ENCODE measurements at places on chromosomes 5 and 9.

- DNase-seq = no peak
These were observed 53.5 kb downstream of the COL5A1 start for GRCh38 chr9:134695144-134695543.

- no peak for DNase-seq
These were observed 199.3 kb upstream of the ACTBL2 start for GRCh38 chr5:57681942-57682341.

DNA sequence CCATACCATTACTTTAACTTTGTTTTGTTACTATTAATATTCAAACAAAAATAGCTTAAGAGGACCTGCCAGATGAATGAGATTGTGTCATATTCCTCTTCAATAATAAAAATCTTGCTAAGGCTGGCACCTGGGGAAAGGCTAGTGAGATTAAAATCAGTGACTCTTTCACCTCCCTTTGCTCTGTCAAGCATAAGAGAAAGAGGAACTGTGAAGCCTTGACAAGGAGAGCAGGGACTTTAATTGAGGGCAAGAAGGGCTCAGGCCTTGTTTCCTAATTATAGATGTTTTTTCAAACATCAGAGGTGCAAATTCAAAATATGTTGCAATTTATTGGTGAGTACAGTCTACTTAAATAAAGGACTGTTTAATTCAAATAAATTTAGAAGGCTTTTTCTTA, 91.7 kb downstream of the SPATA31D1 start:
- no peak for DNase-seq

DNA sequence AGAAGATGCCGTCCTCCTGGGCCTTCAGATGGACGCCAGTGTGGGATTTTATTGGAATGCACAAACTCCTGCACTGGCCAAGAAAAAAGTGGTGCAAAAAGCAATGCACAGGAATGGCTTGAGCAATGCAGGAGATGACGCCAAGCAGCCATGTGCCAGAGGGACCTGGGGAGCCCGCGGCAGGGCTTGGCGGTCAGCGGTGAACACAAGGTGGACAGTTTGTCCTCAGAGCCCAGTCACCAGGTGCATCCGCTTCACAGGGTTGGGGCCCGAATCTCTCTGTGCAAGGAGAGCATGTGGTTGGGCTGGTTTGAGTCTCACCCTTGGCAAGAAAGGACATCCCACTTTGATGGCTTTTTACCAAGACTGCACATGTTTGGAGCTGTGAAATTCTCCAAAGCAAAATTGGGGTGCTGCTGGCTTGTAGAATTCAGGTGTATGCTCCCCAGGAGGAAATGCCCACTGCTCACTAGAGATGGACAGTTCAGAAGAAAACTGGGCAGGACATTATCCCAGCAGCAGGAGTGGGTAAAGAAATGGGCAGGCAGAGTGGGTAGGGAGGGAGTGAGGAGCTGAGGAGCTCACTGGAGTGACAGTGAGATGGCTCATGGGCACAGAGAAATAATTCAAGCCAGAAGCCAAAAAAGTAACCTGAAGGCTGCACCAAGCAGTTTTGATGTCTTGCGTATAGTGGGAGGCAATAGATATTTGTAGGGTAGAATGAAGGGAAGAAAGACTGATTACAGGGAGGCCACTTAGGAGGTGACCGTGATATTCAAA, 463.9 kb downstream of the MTRR start:
- DNase-seq = no peak

DNA sequence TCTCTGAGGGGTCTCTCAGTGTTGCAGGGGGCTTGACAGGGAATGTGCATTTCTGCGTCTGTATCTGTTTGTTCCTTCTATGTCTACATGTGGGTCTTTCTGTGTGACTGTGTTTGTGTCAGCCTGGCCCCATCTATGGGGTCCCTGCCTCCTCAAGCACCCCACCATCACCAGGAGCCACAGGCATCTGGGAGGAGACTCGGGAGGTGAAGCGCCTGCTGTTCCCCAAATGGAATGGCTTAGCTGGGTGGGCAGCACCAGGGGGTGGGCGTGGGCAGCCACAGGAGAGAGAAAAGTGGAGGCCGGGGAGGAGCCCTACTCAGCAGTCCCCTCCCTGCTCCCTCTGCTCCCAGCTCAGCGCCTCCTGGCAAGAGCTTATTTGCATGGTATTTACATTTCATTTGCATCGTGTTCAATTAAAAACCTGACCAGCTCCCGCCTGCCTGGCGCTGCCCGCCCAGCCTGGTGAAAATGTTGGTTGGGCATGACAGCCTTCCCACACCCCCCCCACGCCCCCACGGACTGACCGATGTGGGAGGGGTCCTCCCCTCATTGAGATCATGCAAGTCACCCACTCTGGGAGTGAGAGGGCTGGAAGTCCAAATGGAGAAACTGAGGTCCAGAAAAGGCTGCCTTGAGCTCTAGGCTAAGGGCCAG, 50.5 kb downstream of the CXXC5 start:
- DNase-seq = no peak

DNA sequence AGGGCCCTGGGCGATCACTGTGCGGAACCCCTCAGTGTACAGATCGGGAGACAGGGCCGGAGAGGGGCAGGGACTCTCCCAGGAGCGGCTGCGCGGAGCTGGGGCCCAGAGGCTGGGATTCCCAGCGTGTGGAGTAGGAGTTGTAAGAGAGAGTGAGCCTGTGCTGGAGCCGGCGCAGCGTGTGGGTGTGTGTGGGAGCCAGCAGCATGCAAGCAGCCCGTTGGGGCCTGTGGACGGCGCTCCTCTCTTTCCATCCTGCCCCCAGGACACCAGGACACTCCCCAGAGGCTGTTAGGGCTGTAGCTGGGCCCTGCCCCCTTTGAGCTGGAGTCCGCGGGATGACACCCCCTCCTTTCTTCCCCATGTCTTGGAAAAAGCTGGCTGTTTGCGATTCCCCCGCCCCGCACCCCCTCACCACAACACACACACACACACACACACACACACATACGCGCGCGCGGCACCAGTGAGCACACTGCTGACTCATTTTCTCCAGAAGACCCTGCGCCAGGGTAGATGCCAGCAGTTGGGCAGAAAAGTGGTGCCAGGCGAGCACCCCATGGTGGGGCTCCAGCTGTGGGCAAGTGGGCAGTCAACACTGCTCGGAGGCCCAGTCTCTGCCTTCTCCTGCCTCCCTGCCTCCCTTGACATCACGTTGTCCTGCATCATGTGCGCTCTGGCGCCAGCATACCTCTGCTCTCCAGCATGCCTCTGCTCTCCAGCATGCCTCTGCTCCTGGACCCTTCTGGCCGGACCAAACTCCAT, 1.5 kb downstream of the COL27A1 start:
- DNase-seq = no peak

GRCh38 chr5:50711280-50711679, 44.8 kb downstream of the PARP8 start:
- DNase-seq = no peak

DNA sequence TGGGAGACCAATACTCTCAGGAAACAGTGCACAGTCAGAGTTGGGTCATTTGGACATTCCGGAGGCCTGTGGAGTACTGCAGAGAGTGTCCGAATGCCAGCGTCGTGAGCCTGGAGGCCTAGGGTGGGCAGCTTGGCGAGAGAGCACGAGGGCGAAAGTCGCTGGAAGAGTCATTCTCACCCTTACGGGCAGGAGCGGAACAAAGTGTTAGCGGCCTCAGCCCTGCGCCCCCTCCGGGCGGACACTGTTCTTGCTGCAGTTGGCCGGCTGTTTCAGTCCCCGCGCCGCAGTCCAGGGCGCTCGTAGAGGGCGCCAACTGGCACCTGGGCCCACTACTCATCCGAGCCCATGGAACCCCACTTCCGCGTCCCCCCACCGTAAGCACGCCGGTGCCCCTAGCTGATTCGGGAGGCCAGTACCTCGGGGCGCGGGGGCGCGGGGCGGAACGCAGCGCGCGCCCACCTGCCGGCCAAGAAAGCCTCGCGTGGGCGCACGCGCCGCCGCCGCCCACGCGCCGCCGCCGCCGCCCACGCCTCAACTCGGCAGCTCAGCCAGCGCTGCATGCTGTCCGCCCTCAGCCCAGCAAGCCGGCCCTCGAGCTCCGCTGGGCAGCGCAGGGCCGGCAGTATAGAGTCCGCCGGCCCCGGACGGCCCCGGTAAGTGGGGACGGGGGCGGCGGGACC, 99.7 kb upstream of the CCL21 start:
- DNase-seq = peak; percentile 31

DNA sequence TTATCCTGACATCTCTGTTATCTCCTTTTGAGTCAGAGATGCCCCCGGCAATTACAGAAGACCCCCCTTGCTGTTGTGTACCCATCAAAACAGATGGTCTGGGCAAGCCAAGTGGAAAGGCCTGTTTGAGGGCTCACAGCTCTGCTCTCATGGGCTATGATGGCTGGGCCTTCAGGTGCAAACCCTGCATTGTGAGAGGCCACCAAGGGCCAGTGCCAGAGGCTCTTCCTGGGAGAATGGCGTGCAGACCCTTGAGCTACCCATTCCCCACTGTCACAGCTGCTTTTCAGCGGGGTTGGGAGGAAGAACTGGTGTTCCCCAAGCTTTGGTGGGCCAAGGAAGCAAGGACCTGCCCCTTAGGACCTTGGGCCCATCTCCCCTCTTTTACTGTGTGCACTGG, 174.7 kb upstream of the PPP1R26 start:
- no peak for DNase-seq

DNA sequence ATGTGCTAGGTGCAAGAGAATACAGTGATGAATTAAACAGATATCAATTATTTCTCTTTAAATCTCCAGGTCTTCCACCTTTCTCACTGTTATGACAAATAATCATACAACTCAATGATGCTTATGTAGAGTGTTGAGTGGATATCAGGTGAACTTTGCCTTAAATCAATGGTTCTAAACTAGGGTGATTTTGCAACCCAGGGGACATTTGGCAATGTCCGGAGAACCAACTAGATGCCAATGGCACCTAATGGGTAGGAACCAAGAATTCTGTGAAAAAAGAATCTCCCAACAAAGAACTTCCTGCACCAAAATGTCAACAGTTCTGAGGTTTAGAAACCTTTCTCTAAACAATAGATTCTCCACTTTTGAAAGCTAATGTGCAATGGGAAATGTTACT, 52.0 kb upstream of the GDNF start:
- no peak for DNase-seq

DNA sequence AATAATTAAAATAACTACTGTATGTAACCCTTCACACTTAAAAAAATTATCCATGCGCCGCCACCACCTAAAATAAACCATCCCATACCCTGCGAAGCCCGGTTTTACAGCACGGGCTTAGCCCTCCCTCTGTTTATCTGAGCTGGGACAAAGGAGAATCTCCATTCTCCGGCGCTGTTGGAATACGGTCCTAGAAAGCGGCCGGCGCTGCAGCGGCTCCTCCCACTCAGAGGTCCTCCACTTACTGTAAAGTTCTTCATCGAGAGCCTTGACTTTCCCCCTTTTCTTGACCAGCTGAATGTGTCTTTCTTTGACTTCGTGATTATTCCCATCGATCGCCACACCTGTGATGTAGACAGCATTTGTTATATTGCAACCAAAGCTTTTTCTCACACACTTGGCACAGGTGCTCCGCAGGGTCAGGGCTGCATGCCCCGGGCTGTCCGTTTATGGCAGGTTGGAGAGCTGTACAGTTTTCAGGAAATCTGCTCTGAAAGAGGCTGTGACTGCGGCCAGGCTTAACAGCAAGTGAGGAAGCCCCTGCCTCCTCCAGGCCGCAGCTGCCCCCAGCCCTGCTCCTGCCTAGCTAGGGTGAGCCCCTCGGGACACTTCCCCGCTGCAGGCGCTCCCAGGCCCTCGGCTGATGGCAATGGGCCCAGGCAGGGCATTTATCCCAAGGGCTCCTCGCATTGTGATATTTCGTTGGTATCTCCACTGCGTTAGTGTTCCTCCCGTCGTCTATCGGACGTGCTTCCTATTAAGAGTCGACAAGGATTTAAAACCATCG, 16.7 kb downstream of the GFPT2 start:
- no peak for DNase-seq

- no peak for DNase-seq
These were observed 21.9 kb upstream of the FSD1L start for GRCh38 chr9:105425816-105426433.

DNA sequence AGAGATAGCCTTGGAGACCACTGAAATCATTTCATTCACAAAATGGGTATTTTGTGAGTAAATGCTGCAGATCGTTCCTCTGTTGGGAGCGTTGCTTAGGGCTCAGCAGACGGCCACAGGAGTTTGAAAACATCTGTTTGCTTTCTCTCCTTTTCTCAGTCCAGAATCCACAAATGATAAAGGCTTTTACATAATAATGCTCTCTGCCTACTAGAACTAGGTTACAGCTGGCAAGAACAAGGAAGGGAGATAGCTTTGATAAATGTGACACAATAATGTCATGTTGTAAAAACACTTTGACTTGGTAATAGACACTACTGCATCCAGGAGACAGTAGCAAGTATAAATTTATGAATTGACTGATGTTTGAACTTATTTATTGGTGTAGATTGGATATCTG, 1072.4 kb upstream of the CDH6 start:
- DNase-seq = no peak
